Activated CD4-positive, alpha-beta T cell treated with anti-CD3 and anti-CD28 coated beads for 1 hour (primary cell): ENCODE measurements at places on chromosomes 3 and 15.

- DNase-seq = no peak
Measured at GRCh38 chr3:159916052-159916451, 72.6 kb upstream of the IL12A start.

DNA sequence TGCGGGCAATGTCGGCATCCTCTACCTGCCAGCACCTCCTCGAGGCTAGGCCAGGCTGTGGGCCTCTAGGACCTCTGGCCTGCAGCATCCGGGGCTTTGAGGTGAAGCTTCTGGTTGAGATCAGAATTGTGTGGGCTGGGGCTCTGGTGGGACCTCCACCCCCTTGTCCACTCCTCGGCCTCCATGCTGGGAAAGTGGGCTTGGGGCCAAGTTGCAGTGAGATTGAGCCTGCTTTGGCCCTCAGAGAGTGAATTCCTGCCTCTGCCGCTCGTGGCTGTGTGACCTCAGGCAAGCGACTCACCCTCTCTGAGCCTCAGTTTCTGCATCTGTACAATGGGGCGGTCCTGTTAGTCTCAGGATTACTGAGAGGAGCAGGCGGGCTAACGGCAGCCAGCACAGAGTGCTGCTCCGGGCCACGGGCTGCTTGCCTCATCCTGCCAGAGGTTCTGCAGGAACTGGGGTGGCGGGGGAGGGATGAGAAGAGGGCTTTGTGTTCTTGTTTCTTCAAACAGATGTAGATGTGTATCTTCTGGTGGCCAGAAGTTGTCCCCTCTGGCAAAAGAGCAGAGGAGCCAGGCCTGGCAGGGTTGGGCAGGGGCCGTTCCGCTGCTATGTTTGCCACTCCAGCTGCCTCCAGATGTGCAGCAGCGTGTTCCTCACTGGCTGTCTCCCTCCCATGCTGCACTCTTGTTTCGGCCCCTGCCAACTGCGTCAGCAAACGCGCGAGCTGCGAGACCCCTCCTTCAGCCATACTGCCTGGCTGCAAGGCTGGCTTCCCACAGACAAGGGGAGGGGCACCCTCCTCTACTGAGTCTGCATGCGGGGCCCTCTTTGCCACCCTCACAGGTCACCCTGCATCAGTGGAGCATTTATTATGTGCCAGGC, 33.7 kb downstream of the FBLN2 start:
- DNase-seq = no peak

GRCh38 chr3:145182196-145182911, 978.6 kb downstream of the PLOD2 start:
- no peak for DNase-seq

DNA sequence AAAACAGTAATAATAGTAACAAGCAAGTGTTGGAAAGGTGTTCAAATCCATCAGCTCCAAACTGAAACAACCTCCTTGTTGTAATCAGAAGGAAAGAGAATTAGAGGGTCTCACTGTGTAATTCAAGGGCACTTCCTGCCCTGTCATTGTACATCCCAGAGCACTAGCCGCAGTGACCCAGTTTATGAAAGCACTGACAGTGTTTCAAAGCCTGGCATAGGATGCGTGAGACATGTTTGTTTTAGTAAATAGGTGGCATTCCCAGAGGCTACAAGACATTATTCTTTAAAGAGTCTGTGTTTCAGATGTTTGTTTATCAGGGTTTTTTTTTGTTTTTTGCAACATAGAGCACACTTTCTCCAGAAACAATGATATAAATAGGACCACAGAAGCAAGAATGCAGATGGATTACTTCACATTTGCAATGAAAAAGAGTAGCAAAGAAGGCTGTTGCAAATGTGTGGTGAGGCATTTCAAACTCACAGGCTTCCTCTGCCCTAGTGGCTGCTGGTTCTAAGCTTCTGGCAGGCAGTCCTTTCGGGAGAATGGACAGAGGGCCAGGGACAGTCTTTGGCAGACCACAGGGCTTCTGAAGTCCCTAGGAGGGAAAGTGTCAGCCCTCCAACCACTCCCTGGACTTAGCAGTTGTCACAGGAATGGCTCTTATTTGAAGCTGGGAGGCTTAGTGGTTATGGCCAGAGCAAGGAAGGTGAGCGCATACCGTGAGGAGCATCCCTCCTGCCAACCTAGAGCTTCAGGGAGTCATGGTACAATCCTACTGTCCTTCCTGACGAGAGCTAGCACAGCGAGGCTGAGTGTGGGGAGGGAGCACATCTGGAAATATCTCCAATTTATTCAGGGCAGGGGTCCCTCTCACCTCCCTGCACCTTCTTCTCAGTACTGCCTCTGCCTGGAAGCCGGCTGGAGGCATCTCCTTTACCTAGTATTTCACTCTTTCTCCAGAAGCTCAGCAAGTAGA, 31.4 kb upstream of the TIPARP start:
- no peak for DNase-seq

- no peak for DNase-seq
Measured at GRCh38 chr3:58419780-58420507, 13.7 kb downstream of the PDHB start.

- no peak for DNase-seq
Measured at GRCh38 chr3:148062590-148062989, 635.1 kb upstream of the AGTR1 start.

GRCh38 chr3:124429129-124429815, 301.0 kb upstream of the UMPS start:
- no peak for DNase-seq

- no peak for DNase-seq
Measured at GRCh38 chr3:46112984-46113383, 85.7 kb upstream of the XCR1 start.

DNA sequence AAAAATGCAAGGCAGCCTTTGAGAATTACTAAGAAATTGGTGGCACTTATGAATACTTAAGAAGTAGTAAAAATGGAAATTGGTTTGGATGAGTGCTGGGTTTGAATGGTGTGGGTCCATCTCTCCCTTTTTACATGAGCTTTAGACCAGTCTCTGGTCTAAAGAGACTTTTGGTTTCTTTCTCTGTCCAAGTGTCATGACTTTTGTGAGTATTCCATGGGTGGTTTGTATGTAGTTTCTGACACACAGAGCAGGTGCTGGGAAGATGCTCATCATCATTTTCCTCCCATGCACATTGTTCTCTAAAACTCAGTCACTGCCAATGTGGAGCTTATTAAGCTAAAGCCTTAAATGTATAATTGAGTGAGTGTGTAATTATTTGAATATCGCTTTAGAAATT, 63.5 kb downstream of the KAT2B start:
- no peak for DNase-seq

DNA sequence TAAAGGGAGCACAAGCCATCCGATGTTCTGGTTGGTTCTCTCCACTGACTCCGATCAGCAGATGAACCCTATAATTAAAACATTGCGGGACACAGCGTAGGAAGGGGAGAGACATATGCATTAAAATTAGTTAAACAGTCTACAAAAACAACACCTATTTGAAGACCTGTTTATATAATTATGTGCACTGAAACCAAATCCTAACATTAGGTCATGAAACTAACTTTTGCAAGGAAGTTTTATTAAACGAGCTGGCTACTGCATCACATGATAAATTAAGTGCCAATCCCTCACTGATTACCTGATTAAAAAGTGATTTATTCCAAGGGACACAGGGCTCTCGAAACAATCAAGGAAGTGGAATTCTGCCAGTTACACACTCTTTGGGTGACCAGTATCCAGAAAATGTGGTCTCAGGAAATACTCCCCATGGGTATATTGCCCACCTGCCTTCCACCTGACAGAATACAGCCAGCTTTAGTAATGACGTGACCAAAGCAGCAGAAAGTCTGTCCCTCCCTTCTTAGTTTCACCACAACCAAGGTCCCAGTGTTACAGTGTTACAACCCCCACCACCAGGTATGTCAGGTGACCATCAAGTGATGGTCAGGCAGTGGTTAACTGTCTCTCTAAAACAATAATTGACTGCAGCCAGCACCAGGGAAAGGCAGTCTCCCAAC, 69.5 kb downstream of the HERC1 start:
- DNase-seq = no peak

- DNase-seq = no peak
Measured at GRCh38 chr15:99312794-99313193, 61.5 kb downstream of the LRRC28 start.

DNA sequence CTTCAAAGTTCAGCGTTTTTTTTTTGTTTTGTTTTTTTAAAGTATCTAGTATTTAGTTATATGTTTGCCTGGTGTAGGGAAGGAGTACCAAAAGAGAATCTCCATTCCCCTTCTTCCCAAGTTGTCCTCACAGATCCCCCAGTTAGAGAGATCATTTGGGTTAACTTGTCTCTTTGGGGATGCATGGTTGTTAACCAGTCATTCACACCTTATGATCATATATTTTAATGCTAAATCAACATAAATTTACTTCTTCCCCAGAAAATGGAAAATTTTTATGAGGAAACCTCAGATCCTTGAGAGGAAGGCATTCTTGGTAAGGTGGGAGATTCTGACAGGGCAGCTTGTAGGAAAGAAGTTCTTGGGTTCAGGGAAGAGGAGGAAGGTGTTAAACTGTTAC, 1.5 kb upstream of the MGA start:
- DNase-seq = no peak

DNA sequence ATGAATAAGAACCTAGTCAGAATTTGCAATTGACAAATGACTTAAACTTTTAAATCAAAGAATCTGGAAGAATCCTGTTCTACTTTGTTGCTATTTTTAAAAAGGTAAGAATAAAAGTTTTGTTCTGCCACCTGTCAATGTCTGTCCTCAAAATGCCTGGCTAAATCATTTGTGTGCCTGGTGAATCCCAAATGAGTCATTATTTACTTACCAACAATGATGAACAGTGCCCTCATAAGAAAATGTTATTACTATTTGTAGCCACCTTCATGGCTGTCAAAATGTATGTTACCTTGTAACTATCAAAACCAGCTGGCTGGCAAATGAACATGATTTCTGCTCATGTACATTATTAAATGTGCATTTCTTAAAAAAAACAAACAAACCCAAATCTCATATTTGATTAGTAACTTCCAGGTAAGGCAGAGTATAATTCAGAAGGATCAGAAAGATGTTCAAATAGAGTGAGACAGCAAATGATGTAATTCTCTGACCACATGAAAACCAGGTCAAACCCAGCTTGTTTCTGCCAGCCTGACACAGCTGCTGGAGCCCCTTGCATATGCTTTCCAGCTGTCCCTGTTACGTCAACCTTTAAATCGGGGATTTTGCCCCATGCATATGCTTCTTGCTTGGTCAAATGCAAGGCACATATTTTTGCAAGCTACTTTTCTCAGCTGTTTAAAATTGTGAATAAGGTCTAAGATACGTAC, 137.9 kb downstream of the SSR3 start:
- no peak for DNase-seq

DNA sequence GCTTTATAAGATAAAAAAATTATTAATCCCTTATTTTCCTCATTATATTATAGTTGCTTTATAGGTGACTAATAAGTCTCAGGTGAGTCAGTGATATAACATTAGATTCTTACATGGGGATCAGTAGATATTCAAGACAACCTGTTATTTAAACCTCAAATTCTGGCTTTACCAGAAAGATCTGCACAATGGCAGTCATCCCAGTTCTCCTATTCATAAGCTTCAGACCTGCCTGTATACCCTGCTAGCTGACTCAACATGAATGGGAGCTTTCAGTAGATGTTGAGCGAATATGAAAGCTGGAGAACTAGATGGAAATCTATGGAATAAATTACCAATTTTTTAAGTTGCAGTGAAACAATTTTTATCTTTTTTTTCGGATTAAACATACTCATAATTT, 20.5 kb upstream of the CCDC54 start:
- DNase-seq = no peak
